ENCODE measurements at places on chromosomes 4 and X.

DNA sequence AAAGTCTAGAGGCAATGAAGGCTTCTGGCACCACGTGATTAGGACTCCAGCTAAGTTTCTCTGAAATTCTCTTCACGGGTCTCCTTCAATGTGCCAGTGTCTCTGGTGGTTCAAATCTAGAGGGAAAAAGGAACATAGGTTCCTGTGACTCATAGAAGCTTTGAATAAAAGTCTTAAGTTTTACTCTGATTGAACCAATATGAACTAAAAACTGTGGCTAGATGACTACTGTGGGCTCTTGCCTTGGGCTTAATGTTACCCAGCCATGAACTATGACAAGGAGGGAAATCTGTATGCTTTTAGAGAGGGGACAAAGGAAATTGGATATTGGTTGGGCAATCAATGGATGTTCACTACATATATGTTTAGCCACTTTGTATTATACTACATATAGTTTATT, 49.9 kb upstream of the TEX13D start:
- DNase-seq = no peak

DNA sequence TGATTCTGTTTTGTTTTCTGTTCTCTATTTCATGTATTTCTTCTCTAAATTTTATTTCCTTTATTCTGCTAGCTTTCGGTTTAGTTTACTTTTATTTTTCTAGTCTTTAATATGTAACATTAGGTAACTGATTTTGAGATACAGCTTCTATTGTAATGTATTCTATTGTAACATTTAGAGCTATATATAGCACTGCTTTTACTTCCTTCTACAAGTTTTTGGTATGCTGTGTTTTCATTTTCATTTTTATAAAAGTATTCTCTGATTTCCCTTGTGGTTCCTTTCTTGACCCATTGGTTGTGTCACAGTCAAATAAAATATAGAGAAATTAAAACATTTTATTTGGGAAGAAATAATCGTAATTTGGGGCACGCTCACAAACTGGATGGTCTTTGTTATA, 13.9 kb upstream of the CT47A1 start:
- no peak for DNase-seq

GRCh38 chrX:12563121-12563520, 228.1 kb upstream of the PRPS2 start:
- no peak for DNase-seq

GRCh38 chrX:77415161-77415560, 32.0 kb upstream of the FGF16 start:
- DNase-seq = no peak

- DNase-seq = no peak
Observed at GRCh38 chr4:128346054-128346716, 58.6 kb upstream of the PGRMC2 start.

DNA sequence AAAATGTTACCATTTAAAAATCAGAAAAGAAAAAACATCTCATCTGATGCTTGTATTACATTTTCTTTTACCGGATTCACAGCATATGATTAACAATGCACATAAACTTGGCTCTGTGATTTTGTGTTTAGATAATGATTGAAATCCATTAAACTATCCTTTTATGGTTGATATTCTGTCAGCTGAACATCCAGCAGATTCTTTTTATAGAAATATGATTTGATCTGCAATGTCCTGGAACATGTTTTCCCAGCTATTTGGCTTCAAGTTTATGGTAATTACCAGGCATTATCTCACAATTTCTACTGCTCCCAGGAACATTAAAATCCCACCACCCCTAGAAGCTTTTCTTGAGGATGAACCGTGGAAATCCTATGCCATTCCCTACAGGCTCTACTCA, 205.7 kb upstream of the TET2 start:
- DNase-seq = no peak

DNA sequence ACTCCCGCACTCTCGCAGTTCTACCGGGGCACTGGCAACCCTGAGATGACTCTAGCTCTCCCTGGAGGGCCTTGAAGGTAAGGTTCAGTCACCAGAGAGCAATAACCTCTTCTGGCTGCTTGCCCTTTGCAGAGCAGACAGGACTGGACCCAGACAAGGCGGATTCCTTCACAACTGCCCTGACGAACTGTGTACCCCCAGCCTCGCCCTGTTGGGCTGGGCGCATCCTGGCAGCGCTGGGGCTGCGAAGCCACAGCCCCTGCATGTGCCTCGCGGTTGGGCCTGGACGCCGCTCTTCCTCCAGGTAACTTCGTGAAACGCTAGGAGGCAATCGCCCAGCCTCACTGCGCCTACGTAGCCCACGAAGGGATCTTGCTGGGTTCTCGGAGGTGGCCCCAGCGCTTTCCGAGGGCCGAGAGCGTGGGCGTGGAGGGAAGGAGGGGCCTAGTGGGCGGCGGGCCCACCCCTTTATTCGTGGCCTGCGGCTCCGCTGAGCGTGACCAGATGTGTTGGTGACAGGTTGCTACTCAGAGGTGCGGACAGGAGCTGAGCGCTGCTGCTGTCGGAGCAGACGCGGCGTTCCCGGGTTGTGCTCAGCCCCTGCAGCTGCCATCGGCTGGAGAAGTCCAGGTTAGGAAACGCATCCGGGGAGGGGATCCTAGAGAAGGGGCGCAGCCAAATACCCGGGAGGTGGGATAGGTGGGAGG, 1.9 kb upstream of the MAMLD1 start:
- DNase-seq = no peak

GRCh38 chr4:108118505-108118904, 50.2 kb downstream of the LEF1 start:
- DNase-seq = no peak

- DNase-seq = no peak
Observed at GRCh38 chr4:134089885-134090284, 111.7 kb downstream of the PABPC4L start.

GRCh38 chrX:140274811-140275525, 229.9 kb downstream of the SOX3 start:
- DNase-seq = no peak

DNA sequence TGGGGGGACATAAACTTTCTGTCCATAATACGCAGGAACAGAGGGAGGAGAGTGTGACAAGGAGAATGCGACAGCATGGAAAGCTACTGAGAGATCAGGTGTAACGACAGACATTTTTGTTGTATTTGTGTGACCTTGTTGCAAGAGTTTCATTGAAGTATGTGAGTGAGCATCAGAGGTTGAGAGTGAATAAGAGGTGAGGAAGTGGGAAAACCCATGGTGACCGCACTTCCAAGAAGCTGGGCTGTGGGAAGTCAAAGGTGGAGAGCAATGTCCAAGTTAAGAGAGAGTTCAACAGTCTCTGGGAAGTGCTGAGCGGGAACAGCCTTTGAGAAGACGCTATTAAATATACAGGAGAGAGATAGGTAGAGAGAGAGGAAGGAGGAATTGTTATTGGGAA, 76.4 kb upstream of the PGRMC2 start:
- DNase-seq = no peak

DNA sequence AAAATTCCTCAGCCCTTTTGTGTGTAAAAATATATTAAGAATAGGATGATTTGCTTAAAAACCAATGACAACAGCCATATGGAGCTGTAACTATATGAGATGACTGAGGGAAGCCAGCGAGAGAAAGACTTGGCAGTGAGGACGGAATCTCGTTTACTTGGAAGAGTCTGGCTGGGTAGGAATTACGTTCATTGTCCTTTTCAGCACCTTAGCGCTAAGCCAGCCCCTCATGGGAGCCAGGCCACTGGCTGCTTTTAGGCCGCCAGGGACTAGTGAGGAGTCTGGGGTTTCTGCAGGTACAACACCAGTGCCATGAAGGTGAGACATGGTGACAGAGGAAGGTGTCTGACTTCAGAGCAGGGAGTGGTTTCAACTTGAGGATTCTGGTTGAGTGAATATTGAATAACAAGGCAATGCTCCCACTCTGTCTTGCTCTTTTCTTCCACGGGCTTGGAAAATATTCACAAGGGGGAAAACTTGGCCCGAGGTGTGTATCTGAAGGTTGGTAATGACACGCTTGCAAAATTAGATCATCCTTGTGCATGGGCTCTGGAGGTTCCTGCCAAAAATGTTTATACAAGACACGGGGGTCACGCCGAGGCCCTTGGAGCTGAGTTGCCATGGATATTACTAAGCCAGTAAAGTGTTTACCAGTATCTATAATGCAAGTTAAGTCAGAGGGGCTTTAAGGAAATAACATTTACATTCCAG, 17.4 kb downstream of the KLF3 start:
- no peak for DNase-seq

DNA sequence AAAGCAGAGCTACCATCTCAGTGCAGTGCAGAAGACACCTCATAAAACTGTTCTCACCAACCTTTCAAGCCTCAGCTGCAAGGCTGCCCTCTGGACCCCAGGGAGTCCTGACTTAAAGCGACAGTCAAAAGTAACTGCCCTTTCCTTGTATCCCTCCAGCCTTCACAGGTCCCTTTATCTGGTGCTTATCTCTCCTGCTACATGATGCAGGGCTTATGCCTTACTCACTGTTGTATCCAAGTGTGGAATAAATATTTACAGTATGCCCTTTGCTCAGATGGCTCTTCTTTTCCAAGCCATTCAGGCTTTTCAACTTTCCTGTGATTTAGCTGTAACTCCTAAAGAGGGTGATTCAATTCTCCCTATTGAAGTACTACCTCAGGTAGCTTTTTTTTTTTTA, 92.6 kb downstream of the KDR start:
- no peak for DNase-seq

GRCh38 chr4:24203926-24204325, 314.1 kb upstream of the PPARGC1A start:
- DNase-seq = no peak

DNA sequence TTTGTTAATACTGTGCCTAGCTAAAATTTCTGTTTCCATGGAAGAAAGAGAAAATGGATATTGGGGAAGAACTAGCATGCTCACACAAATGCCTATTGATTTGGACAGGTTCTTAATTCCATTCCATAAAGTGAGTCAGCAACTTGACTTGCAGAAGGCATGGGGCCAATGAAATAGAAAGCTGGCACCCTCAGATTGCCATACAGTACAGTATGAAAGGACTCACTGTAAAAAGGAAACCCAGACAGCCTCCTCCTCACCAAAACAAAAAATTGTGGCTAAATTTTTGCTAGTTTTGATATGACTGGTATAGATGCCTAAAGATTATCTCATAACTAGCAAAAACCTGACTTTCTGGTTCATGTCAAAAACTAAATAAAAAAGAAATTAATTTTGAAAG, 11.2 kb upstream of the TAB3 start:
- no peak for DNase-seq

- DNase-seq = no peak
Observed at GRCh38 chr4:103719830-103720207, at the start of gene TACR3. TSS of gene TACR3 (minus strand) at chr4:103719985. CDS start at chr4:103719675, 310 bp downstream.

DNA sequence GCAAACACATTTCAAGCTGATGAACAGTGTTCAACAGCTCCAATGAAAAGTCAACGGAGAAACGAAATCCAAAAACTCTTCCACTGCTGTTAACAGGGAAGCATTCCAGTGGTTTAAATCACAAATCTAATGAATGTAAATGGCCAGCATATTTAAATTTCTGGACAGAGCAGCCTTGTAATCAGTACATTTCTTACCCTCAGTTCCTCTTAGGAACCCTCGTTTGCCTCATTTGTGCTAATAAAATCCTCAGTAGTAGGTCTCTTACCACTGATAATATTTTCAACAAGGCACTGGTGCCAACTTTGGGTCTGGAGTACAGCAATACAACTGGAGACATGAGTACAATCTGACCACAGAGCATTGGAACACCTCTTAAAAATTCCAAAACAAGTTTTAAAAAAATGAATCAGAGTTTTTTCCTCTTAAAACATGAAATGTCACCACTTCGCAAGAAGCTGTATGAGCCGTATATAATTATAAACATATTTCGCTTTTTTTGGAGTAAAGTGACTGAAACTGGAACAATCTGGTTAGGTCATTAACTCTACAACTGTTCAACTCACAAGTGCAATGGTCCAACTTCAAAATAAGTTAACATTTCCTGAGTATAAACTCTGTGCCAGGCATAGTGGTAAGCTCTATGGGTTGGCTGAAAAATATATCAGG, 211.2 kb downstream of the CPEB2 start:
- no peak for DNase-seq

DNA sequence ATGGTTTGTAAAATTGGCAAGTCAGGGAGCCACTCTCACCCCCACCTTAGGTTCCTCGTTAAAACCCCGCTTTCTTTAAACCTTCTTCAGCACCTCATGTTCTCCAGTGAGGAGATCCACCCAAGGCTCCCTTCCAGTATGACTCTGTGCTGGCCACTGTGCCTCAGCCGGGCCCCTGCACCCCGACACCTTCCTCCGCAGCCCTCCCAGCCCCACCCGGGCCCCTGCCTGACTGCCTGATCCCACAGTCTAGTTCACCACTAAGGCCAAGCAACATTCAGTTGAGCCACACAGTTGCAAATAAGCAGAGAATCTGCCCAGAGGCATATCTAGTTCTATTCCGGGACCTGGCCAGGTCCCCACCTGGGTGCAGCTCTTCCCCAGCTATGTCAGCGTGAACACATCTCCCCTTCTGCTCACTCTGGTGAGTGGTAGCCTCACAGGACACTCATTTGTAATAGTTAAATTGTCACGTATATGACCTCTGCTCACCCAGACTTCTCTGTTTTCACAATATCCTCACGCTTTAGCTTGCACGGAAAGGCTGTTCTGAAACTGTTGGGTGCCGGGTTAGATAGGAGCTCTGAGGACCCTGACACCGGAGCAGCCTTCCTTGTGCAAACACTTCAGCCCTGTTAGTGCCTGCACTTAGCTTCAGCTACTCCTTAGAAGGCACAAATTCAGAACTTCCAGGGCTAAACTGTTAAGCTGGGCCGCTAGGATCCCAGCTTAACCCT, 146.8 kb downstream of the DCTD start:
- DNase-seq = no peak

DNA sequence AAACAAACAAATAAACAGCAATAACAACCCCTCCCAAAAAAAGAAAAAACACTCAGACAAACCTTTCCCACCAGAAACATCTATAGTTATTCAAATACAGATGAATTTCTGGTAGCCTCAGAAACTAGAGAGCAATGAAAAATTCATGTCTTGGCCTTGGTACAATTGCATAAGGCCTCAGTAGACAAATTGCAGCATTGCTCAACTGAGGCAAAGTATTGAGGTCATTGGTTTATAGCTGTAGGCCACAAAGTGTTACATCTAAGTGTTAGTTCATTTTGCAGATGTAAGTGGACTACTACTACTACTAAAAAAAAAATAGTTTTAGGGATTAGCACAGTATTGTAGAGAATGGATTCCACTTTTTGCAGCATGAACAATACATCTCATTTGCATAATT, 2268.3 kb downstream of the ARAP2 start:
- no peak for DNase-seq

- no peak for DNase-seq
Observed at GRCh38 chr4:40951026-40951425, 201.3 kb downstream of the NSUN7 start.

- no peak for DNase-seq
Observed at GRCh38 chr4:124631760-124632159, 80.8 kb downstream of the ANKRD50 start.

DNA sequence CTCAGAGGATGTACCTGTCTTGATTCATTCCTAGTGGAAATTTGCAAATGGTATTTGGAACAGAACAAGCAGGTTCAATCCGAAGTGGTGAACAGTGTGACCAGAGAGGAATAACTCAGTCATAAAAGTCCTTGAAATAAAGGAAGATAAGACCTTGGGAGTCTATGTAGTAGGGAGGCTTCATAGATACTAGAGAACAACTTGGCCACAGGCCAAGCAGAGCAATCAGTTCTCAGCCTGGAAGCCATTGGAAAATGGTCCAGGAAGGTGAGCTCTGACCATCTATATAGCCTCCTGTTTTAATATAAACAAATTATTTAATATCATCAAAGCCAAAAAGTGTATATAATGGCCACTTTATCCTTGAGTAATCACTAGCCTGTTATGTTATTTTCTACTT, 11.3 kb downstream of the TXK start:
- DNase-seq = no peak
